ENCODE measurements at places on chromosomes 12 and 14. TPM values are rescaled to one million over a fixed set of nuclear protein-coding genes. Genes with fewer than 3 reads are reported as not detected.

- H3K4me1 ChIP-seq: no peaks in the 10 kb centered on the region
- H3K27me3 ChIP-seq: peaks cover 3% of the 10 kb centered on the region
- H3K4me3 ChIP-seq: peak overlapping the region; percentile 60
- no peaks in the 10 kb centered on the region for H3K36me3 ChIP-seq
- DNase-seq: peak; percentile 35
Observed at GRCh38 chr12:16605642-16606116, 283 bp downstream of the LMO3 start.

- H3K4me1 ChIP-seq: no peaks in the 10 kb centered on the region
- H3K4me3 ChIP-seq: no peak overlapping the region
- no peaks in the 10 kb centered on the region for H3K27me3 ChIP-seq
- H3K36me3 ChIP-seq: no peaks in the 10 kb centered on the region
Observed at GRCh38 chr12:50971946-50972345, 19.6 kb downstream of the HIGD1C start.

The TTC9 gene
- 1.3 TPM for total RNA-seq

DNA sequence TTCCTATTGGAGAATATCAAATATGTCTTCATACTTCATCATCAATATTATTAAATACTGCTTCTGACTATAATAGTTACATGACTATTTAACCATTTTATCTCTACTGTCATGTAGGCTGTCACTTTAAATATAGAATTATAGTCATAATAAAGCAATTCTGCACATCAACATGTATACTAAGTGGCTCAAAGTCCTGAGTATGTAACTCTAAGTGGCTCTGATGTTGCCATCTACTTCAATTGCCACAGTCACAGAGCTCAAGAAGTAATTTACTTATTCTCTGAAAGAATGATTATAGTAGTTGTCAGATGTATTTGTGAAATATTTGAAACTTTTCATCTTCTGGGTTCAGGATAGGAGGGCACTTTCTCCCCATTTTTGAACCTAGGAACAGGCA, 202.3 kb downstream of the KITLG start:
- DNase-seq: no peak
- H3K27me3 ChIP-seq: no peaks in the 10 kb centered on the region
- no peaks in the 10 kb centered on the region for H3K36me3 ChIP-seq
- no peak overlapping the region for H3K27ac ChIP-seq

DNA sequence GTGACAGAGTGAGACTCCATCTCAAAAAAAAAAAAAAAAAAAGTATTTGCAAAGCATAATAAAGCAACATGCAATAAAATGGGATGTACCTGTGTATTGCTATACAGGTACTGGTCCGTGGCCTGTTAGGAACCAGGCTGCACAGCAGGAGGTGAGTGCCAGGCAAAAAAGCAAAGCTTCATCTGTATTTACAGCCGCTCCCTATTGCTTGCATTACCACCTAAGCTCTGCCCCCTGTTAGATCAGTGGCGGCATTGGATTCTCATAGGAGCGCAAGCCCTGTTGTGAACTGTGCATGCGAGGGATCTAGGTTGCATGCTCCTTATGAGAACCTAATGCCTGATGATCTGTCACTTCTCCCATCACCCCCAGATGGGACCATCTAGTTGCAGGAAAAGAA, 113.3 kb downstream of the SCAF11 start:
- no peak for DNase-seq
- H3K36me3 ChIP-seq: no peaks in the 10 kb centered on the region
- no peaks in the 10 kb centered on the region for H3K27me3 ChIP-seq
- no peaks in the 10 kb centered on the region for H3K4me1 ChIP-seq

The LRRC43 gene
- 1.8 TPM for total RNA-seq

DNA sequence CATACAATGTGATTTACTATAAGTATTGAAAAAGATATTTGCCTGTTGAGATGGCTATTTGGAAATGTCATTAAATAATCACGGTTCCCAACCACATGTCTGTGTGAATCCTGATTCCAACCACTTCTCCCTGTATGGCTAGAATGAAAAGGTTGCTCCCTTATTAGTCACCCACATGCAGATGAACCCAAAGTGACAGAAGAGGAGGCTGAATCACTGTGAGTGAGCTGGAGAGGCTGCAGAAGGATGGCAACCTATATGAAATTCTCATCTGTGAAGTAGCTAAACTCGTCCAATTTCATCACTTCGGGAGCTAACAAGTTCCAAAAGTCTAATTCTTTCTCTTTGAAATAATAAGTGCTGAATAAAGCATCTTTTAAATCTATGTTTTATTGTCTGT, 300.5 kb downstream of the PRKD1 start:
- no peaks in the 10 kb centered on the region for H3K36me3 ChIP-seq
- no peaks in the 10 kb centered on the region for H3K4me1 ChIP-seq
- no peaks in the 10 kb centered on the region for H3K27me3 ChIP-seq
- DNase-seq: peak; percentile 39

The HOXC10 gene
- total RNA-seq: not detected

DNA sequence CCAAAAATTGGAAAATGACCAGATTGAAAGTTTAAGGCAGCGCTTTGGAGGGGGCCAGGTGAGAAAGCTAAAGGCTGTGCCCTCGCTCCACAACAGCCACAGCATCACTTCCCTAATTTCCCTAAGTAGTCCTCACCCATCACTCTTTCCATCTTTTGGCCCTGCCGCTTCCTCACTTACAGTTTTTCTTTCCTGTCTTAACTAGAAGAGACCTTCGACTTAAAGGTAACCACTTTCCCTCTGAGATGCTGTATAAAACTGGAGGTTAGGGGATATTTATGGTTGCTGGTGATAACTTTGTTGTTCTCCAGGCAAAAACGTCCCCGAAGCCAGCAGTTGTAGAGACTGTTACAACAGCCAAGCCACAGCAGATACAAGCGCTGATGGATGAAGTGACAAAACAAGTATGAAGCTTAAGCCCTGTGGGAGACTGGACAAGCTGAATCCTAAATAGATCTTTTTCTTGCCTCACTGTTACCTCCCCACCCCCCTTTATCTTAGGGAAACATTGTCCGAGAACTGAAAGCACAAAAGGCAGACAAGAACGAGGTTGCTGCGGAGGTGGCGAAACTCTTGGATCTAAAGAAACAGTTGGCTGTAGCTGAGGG, 4.3 kb downstream of the DDIT3 start:
- H3K4me1 ChIP-seq: peaks cover 17% of the 10 kb centered on the region
- peaks cover 29% of the 10 kb centered on the region for H3K36me3 ChIP-seq
- no peak overlapping the region for H3K4me3 ChIP-seq
- DNase-seq: peak; percentile 37
- no peak overlapping the region for H3K27ac ChIP-seq

DNA sequence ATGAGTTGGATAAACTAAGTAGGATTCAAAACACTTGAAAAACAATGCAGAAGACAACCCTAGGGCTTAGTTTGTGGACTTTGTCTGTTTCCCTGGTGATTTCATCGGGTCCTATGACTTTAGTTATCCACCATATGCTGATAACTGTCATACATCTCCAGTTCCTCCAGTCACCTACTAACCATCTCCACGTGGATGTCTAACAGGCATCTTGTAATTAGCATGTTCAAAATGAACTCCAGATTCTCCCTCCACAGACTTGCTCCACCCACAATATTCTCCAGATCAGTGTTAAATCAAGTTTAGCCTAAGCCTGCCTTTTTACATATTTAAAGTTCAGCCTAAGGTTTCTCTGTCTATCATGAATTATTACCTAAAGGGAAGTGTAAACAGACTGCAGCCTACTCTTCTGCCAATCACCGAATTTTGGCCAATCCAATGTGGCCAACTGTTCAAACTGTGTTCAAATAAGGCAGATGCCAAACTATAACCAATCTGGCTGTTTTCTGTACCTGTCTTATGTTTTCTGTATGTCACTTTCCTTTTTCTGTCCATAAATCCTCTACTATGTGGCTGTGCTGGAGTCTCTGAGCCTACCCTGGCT, 87.1 kb downstream of the PAX9 start:
- H3K27me3 ChIP-seq: no peaks in the 10 kb centered on the region
- H3K36me3 ChIP-seq: no peaks in the 10 kb centered on the region
- no peaks in the 10 kb centered on the region for H3K4me1 ChIP-seq
- DNase-seq: no peak

The BMP4 gene
- total RNA-seq: 77.5 TPM

The RBMS2 gene
- total RNA-seq: 23.1 TPM

GRCh38 chr12:132276066-132276826, 53.1 kb downstream of the GALNT9 start:
- no peaks in the 10 kb centered on the region for H3K4me1 ChIP-seq
- no peak overlapping the region for H3K4me3 ChIP-seq
- DNase-seq: no peak
- H3K27me3 ChIP-seq: peaks cover 12% of the 10 kb centered on the region
- H3K27ac ChIP-seq: no peak overlapping the region

The LRR1 gene
- total RNA-seq: 9.5 TPM

DNA sequence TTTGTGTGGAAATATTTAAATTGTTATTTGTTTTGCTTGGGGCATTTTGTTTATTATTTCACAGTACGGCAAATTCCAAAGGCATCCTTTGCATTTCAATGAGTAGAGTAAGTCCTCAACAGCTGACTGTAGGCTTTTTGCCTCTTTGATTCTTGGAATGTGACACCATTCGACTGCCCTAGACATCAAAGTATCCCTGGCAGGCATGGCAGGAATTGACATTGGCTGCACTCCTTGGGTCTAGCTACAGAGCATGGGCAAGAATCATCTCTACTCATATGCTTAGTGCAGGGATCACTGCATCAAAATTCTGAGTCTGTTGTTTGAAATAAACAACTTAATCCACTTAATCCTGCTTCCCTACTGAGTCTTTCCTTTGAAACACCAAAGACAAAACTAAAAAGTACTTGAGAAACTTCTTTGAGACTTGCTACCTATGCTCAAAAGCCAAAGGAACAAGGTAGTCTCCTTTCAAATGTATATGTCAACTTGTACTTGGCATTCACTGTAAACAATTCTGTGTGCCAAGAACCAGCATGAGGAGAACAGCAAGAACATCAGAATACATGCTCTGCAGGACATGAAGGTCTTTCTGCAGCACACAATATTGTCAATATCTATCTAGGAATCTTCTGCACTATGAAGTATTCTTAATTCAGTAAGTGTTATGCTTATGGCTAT, 1569.0 kb upstream of the FLRT2 start:
- H3K27me3 ChIP-seq: no peaks in the 10 kb centered on the region
- no peaks in the 10 kb centered on the region for H3K4me1 ChIP-seq
- H3K36me3 ChIP-seq: no peaks in the 10 kb centered on the region
- no peak for DNase-seq
- no peak overlapping the region for H3K4me3 ChIP-seq

DNA sequence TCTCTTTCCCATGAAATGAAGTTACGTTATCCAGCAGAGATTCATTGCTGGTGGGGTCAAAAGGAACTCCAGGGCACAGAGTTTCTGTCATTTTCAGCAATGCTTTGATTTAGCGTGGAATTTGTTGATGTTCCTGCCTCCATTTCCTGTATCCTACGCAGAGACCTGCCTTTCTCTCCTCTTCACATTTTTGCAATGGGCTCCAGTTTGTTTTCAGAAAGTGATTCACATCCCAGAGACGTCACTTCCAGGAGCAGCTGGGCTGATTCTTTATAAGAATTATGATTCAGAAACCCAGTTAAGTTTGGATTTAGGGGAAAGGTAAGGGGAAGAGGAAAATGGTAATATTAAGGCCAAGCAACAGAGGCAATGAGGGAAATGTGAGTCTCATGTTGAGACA, 11.6 kb downstream of the RNASE10 start:
- no peak overlapping the region for H3K27ac ChIP-seq
- H3K4me1 ChIP-seq: no peaks in the 10 kb centered on the region
- H3K4me3 ChIP-seq: no peak overlapping the region

DNA sequence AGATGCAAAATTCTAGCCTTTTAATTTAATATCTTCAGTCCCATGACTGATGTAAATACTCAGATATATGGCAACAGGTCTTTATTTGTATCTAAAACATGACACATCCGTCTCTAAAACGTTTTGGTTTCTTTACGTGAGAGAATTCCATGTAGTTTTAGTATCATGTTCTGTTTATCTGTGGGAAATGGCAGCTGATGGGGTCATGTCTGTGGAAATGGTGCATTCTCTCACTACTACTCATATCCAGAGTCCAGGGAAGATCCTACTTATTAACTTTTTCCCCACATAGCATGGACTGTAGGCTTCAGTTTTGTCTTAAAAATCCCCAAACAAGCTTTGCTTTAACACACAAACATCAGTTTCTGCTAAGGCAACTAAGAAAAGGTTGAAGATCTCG, 53.8 kb downstream of the SPTLC2 start:
- no peak overlapping the region for H3K4me3 ChIP-seq
- H3K27me3 ChIP-seq: no peaks in the 10 kb centered on the region
- peak overlapping the region; percentile 45 for H3K27ac ChIP-seq
- peak; percentile 93 for DNase-seq
- H3K36me3 ChIP-seq: no peaks in the 10 kb centered on the region

The EEF1AKMT3 gene
- total RNA-seq: 8.9 TPM

The CCDC175 gene
- total RNA-seq: not detected

DNA sequence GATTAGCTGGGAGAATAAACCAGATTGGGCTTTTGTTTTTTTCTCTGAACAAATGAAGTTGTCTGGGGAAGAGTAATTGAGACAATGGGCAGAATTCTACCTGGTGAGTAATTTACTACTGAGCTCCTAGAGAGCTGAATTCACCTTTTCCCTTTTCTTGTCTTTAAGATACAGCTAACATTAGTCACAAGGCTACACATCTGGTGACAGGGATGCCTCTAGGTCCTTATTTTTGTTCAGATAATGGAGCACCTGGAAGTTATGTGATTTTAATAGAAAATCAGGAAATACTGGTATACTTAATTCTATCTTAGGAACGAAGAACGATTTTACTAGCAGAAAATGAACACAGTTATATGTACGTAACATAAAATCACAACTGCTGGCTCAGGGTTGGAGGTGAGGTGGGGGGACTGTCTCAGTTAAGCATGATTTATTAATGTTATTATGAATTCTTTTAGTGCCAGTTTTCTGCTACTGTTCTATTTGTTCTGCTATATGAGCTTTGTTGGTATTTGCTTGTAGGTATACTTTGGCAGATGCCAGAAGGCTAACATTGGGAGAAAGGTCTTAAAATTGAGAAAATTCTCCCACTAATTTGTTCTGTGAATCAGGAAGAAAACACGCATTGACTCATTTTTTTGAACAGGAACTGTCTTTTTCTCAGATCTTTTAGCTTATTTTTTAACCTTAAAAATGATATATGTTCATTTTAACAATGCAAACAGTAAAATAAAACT, 482.7 kb upstream of the RGS6 start:
- no peak overlapping the region for H3K27ac ChIP-seq
- DNase-seq: no peak
- no peaks in the 10 kb centered on the region for H3K36me3 ChIP-seq
- H3K4me1 ChIP-seq: peaks cover 2% of the 10 kb centered on the region
- no peak overlapping the region for H3K4me3 ChIP-seq
- H3K27me3 ChIP-seq: no peaks in the 10 kb centered on the region

The SPRYD4 gene
- 1.7 TPM for total RNA-seq

The PRH2 gene
- not detected for total RNA-seq

The SPIC gene
- total RNA-seq: not detected

DNA sequence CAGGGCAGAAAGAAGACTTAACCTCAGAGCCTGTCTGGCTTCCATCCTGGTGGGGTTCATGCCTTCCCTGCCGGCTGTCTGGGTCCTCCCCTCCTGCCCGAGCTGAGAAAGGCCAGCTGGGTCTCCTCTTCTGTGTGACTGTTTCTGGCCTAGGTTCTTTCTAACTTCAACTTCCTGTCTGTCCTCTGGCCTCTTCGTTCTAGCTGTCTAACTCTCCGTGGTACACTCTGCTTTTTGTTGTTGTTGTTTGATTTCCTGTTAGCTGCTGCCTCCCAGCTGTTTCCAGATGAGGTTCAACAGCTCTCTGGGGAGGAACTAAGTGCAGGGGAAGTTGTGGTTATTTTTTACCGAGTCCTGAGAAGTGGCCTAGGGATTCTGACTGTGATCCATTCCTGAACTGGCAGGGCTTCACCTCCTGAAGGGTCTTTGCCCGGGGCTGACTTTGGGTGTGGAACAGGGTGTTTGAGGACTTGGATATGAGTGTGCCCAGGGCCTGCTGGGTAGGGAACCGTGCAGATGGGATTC, 3.2 kb downstream of the MLXIP start:
- peak overlapping the region; percentile 79 for H3K27ac ChIP-seq
- no peaks in the 10 kb centered on the region for H3K27me3 ChIP-seq
- H3K36me3 ChIP-seq: peaks cover 7% of the 10 kb centered on the region
- H3K4me3 ChIP-seq: peak overlapping the region; percentile 77
- DNase-seq: peak; percentile 91

Measured in fibroblast of lung (primary cell).